ENCODE measurements at places on chromosomes 13 and 19.

- no peak for DNase-seq
Measured at GRCh38 chr13:51600703-51601102, 16.4 kb downstream of the WDFY2 start.

GRCh38 chr13:44564936-44565335, 11.2 kb downstream of the TSC22D1 start:
- no peak for DNase-seq

DNA sequence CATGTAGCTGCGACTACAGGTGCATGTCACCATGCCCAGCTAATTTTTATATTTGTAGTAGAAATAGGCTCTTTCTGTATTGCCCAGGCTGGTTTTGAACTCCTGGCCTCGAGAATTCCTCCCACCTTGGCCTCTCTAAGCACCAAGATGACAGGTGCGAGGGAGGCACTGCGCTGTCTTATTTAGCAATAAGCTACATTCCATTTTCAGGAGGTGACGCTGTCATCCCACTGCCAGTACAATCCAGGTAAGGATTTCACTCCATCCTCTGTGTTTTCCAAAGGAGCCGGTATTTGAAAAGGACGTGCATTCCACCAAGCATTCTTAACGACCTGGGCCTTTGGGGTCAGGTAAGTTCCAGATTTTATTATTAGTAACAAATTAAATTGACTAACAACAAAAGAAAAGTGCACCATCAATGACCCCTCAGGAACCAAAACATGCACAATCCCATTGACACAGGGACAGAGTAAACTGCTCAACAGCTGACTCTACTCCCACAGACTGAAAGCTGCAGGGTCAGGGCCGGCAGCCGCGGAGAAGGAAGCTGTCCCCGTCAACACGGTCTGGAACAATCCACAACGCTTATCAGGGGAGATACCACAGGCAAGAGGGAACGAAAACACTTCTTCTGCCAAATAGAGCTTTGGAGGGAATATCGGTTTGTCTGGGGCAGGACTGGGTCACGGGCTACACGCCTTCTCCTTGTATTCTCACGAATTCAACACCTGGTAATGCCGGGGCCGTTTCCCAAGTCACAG, 82.8 kb downstream of the INSR start:
- no peak for DNase-seq

GRCh38 chr19:4972509-4973230, 3.8 kb downstream of the KDM4B start:
- DNase-seq = no peak

DNA sequence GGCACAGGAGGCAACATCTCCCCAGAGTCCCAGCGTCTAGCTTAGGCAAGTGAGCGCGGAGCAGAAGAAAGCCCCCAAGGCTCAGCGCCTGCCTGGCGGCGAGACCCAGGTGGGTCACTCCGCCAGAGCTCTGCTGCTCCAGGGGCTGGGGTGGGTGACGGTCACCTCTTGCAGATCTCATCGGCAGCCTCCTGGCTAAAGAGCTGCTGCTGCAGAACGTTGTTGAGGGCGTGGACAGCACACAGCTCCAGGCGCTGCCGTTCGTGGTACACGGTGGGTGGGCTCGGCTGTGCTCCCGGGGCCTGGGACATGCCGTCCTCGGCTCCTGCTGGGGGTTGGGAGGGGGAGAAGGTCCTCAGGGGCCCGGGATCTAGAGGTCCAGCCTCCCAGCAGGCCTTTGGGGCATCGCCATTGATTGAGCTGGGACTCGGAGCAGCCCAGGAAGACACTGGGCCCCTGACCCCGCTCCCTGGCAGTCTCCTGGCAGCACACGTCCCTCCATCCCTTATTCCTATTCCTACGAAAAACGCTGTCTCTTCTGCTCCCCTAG, 795 bp downstream of the JOSD2 start:
- DNase-seq = no peak

GRCh38 chr19:13016245-13016627, 21.0 kb downstream of the NFIX start:
- DNase-seq = no peak

GRCh38 chr19:40078377-40078776, 12.4 kb downstream of the ZNF780A start:
- no peak for DNase-seq

GRCh38 chr13:29577136-29578051, 18.1 kb downstream of the SLC7A1 start:
- DNase-seq = no peak
